ENCODE measurements at places on chromosomes 7 and 10.

DNA sequence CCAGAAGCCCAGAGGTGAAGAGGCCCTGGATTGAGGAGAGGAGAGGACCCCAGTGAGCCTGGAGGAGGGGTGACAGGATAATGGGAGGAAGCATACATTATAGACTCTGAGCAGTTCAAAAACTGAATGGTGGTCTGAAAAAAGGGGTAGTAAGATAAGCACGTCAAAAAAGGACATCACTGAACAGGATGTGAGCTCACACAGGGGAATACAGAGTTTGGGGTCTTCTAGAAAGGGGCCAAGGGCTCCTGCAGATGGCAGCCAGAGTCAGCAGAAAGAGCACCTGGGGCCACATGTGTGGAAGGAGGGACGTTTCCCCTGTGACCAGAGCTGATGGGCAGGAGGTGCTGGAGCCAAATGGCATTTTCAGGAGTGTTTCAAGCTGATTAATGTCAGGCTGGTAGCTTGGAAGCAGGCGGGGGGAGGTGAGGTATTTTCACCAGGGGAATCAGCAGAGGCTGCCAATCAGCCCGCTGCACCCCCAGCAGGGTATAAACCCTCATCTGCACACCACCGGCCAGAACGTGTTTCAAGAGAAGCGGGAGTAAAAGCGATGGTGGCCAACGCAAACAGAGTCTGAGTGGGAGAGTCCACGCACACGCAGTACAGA is 85.8 kb downstream of the TNS3 start:
- peak; percentile 30 for DNase-seq

DNA sequence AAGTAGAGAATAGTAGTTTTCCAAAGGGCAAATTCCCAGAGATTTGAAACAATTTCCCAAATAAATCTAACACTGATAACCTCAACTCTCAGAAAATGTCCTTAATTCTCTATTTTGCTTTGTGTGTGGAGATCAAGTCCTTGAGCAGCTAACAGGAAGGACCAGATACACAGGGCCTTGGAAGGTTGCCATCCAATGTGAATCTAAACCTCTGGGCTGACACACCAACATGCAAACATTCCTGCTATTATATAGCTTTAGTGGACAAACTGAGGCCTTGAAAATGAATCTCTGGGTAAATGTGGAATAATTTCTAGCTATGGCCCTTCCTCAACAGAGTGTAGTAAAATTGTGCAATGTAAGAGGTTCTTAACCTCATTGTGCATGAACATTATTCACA is 44.1 kb upstream of the PARD3 start:
- DNase-seq, result no peak

DNA sequence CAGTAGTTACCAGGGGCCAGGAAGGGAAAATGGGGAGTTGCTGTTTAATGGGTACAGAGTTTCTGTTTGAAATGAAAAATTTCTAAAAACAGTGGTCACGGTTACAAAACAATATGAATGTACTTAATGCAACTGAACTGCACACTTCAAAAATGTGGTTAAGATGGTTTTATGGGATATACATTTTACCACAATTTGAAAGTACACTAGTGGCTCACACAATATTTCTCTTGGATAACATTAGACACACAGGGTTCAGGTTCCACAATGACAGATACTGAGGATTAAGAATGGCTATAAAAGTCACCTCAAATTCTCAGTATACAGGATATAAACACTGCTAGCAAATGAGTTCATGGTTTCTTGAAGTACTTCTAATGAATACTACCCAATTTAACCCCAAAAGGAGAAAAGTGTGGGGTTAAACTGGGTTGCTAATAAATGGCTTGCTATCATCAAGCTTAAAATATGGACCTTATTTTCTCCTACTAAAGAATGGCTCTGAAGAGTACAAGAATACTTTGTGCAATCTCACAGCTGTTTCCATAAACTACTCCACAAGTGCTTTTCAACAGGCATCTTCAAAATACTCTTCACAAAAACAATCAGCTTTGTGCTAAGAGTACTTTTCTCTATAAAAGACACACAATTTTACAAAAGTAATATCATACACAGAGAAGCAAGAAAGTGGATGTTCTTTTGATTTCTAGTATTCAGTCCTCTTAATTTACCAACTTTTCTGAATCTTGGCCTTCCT is 92.9 kb downstream of the SRPK2 start:
- no peak for DNase-seq

DNA sequence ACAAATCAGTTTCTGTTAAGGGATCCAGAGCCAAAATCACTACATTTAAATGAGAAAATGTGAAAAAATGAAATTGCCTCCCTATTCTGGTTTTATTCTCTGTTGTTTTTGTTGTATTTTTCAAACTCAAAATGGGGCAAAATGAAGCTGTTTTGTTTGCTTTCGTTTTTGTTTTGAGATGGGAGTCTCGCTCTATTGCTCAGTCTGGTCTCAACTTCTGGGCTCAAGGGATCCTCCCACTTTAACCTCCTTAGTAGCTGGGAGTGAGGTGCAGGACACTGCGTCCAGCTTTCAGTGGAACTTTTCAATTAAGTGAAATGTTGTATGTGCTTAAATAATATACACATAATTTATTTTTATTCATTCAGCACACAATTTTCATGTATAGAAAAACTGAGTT is 205.0 kb downstream of the SORCS1 start:
- DNase-seq, result no peak
